ENCODE measurements at places on chromosomes 1 and 21.

DNA sequence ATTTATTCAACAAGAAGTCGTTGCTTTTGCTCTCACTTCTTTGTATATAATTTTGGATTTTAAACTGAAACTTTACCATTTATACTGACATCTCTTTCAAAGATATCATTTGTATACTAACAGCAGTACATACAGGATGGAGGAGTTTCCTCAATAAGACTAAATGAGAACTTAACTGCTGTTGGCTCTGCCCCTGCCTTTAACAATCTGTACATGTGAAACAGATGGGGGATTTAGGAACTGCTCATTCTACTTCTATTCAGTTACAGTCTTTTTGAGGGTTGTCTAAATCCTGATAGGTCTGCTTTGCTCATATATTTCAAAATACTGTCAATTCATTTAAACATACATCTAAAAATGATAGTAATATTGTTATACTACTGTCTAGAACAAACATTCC is 663.2 kb downstream of the ADGRL2 start:
- DNase-seq: no peak

DNA sequence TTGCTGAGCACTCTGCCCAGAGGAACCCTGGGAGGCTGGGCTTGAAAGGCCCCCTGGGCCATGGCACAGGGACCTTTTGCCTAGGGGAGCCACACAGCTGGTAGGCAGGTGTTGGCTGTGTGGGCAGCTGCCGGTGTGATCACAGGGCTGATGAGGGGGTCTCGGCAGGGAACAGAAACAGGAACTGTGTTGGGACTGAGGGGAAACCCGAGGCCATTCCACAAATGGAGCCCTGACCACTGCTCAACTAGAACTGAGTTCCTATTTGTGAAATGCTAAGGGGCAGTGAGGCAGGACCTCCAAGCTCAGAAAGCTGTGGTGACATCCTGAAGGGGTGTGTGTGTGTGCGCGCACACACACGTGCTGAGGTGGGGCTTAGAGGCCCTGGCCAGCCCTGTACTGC is 6.4 kb upstream of the THEM5 start:
- DNase-seq: no peak

DNA sequence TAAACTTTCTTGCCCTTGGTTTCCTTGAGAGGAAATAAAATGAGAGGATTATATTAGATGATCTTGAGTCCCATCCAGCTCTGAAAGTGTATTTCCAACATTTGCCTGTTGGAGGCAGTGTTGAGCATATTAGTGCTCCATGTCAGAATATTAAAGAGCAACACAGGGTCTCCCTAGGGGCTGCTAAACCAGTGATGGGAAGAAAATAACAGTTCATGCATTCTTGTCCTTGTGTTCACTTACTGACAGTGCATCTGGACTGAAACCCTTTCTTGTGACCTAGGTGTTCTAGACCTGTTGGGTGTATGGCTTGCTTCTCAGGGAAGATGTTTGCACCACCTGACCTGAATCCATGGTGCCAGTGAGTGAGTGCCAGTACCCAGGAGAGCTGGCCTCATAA is 124.7 kb upstream of the KIAA0040 start:
- DNase-seq: no peak

GRCh38 chr1:41862384-41863221 is 56.1 kb downstream of the HIVEP3 start:
- DNase-seq: no peak

DNA sequence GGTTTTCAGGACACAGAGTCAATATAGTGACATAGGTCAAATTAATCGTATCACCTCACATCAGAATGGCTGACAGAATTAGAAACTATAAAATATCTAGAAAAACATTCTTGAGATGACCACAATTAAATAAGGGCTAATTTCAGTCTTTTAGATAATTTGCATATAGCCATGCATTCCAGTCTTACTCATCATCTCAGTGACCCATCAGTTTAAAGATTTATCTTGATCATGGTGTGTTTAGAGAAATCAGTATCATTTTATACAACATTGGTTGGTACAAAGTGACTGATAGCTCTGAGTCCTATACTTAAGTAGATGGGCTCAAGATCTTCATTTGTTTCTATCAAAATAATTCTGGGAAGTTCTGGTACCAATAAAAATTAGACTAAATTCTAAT is 262.3 kb upstream of the SNX7 start:
- DNase-seq: no peak

DNA sequence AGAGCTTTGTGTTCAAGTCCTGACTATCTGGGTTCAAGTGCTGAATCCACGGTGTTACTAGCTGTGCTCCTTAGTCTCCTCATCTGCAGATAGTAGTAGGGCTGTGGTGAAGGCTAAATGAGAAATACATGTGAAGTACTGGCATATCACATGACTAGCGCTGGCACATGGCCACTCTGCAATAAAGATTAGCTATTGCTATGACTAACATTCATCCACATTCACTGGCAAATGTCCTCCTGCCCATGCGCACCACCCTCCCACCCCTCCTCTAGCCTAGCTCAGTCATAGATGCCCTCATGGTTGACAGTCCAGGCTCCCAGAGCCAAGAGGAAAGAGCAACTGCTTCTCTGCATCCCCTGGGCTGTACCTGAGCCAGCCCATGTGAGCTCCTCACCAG is 8.5 kb upstream of the COL8A2 start:
- DNase-seq: no peak

- no peak for DNase-seq
Measured at GRCh38 chr21:16554503-16554902, 824.7 kb downstream of the USP25 start.
